ENCODE measurements at places on chromosomes 7 and 10.

GRCh38 chr10:102641402-102641801 is 2.9 kb upstream of the TRIM8 start:
- DNase-seq, result peak; percentile 24

- DNase-seq, result no peak
These were observed 271.6 kb downstream of the ELFN1 start for GRCh38 chr7:1941464-1942242.

DNA sequence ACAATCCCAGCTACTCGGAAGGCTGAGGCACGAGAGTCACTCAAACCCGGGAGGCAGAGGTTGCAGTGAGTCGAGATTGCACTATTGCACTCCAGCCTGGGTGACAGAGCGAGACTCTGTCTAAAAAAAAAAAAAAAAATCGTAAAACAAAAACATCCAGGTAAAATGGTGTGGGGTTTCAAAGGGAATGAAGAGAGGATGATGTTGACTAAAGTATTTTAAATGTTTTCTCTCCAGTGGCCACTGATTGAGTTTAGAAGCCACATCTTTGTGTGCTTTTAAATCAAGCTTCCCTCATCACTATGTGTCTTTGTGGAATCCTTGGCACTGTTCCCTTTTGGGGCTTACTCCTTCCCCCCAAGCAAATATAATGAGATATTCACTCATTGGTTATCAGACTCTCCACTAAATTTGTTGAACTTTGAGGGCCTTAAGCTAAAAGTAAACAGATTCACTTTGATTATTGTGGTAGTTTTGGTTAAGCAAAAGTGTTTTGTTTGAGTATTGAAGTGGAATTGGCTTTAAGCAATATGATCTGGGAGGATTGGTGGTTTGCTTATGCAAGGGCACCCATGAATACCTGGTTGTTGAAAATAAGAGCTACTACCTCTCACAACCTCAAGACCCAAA is 162.9 kb downstream of the CDK14 start:
- DNase-seq, result no peak

DNA sequence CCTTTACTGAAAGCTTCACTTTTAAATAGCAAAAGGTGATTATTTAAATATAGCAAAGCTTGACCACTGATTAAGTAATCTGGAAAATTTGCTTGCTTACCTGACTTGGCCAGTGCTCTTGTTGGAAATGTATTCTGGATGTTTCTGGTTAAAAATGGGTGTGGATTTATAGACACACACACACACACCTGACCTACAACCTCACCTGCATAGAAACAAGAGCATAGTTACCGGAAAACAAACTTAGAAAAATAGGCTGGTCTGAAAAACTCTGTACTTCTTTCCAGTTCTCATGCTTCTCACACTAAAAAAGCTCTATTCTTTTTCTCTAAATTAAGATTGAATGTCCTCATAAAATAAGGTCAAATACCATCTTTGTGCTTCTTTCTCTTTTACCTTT is at the start of gene AGR3:
AGR3 (minus strand) TSS at position 140 of the 400 bp plus-strand sequence. CDS start 3,365 bp downstream, outside the sequence.
- no peak for DNase-seq

GRCh38 chr10:61904733-61905725 is 3.5 kb downstream of the ARID5B start:
- DNase-seq, result no peak

GRCh38 chr7:15012135-15012534 is 109.6 kb upstream of the DGKB start:
- no peak for DNase-seq

DNA sequence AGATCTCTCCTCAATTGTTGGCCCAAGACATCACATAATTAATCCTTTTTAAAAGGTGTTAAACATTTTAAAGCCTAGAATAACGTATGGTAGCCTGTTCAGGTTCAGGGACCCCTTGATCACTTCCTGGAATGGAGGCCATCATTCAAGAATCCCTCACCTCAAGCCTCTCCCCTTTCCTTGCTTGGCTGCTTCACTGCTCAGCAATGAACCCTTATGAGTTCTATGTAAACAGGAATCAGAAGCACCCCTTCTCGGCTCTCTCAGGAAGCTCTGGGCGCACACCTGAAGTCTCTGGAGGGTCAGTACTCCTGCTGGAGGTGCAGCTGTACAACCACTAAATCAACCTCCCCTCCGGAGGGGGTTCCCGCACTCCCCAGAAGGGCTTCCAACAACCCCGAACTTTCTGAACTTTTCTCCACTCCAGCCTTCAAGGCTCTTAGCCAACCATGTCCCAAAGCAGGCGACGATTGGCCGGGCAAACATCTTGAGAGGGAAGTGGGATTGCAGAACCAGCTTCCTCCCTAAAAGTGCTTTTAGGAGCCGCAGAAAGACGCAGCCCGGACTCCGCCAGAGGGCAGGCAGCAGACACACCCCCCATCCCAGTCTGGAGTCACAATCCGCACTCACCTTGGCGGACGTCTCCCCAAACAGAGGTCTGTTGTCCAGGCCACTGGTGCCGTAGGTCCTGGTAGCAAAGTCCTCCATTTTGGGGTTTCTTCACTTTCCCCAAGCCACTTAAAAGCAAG is 562 bp downstream of the TMEM243 start:
- DNase-seq, result no peak

- no peak for DNase-seq
These were observed 650.5 kb upstream of the SORCS1 start for GRCh38 chr10:107814865-107815487.

GRCh38 chr10:116686632-116687031 is 55.7 kb downstream of the HSPA12A start:
- no peak for DNase-seq

DNA sequence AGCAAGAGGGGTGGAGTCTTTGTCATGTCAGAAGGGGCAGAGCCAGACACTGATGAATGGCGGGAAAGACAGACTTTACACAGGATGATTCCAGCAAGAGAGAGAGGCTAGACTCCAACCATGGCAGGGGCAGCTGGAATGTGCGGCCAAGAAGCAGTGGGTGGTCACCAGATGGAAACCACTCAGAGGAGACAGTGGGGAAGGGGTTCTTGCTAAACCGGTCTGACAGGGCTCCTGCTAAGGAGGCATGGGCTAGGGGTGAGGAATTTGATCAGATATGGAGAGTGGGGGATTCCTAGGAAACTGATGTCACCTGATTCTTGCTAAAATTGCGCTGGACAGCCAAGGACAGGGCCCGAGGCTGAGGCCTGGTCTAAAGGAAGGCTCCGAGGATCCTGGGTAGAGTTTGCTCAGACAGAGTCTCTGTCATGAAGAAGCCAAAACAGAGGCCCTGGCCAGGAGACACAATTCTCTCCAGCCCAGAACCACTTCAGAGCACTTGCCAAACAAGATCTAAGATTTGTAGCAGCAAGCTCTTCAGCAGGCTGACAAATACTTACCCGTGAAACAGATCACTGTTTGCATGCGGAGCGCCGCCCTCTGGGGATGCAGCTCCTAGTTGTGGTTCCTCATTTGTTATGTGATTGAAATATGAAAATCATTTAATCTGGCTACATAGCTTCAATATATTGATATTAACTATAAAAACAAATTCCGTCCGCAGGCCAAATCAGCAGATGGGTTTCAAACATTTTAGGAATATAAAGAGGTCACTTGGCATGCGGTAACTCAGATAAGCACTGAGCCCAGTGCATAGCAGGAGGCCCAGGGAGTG is 377.0 kb downstream of the TCERG1L start:
- DNase-seq, result no peak

- no peak for DNase-seq
These were observed 14.9 kb downstream of the ARHGAP19 start for GRCh38 chr10:97277551-97277950.

Measured in NCI-H1105 (cell line).